Ureter (tissue), 1 donor: ENCODE measurements at places on chromosomes 13 and 19. TPM values are rescaled to one million over a fixed set of nuclear protein-coding genes. Genes with fewer than 3 reads are reported as not detected.
A peak's percentile ranks its signal among the peaks of the same experiment; 100 is the strongest.

GRCh38 chr13:76837801-76838200, 48.4 kb downstream of the KCTD12 start:
- DNase-seq: no peak

DNA sequence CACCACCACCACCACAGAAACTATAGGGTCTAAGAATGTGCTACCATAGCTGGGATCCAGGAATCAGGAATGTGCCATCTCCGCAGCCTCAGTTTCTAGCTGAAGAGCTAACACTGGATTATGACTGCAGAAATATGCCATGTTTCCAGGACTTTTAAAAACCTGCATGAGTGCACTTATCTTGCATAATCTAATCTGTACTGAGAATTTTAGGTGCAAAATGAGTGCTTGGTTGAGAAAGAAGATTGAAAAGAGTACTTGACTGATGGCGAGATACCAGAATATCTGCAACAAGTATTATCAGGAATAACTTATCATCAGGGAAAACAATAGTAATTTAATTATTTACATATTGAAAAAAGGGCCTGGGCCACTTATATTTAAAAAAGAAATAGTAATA, 97.2 kb upstream of the FAM216B start:
- no peak for DNase-seq

DNA sequence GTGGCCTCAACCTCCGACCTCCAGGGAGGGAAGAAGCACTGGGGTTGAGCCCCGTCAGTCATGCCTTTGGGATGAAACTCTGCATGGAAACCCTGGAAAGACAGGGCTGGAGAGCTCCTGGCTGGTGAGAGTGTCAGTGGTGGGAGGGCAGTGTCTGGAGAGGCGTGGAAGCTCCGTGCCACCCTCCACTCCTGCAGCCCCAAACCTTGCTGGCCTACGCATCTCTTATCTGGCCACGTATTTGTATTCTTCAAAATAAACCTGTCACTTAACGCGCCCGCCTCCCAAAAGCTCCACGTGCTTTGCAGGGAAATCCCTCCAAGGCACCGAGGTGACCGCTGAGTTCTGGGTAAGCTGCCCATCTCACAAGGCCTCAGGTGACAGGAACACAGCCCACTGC, 84.3 kb downstream of the TEX29 start:
- DNase-seq: no peak

- no peak for DNase-seq
Measured at GRCh38 chr13:52862358-52863206, 14.1 kb upstream of the PCDH8 start.

GRCh38 chr13:43156916-43157315, 133.5 kb downstream of the DNAJC15 start:
- DNase-seq: no peak

- DNase-seq: no peak
Measured at GRCh38 chr13:97631158-97631557, 197.2 kb downstream of the RAP2A start.

DNA sequence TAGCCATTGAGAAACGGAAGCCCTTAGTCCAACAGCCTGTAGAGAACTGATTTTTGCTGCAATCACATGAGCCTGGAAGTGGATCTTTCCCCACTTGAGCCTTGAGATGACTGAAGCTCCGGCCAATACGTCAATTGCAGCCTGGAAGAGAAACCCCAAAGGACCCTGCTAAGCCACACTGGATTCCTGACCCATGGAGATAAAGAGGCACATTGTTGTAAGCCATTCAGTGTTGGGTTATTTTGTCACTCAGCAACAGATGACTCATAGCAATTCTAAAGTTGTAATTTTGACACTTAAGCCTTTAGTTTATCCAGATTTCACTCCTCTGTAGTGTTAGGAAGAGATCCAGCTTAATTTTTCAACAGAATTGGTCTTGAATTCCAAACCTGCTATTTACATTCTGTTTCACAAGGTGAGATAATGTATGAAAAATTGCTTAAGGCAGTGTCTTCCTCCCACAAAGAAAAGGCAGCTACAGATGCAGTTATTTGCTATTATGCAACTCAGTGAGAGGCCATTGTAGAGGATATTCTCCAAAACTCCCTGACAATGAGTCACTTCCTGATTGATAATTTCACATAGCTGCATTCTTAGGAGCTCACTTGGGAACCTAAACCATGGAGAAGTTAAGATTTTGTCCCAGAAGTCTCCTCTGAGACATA, 59.4 kb upstream of the TSHZ3 start:
- no peak for DNase-seq

- DNase-seq: peak; percentile 74
Measured at GRCh38 chr19:55071129-55071502, 4.6 kb upstream of the EPS8L1 start.

- no peak for DNase-seq
Measured at GRCh38 chr13:99469041-99469440, 32.2 kb upstream of the TM9SF2 start.

DNA sequence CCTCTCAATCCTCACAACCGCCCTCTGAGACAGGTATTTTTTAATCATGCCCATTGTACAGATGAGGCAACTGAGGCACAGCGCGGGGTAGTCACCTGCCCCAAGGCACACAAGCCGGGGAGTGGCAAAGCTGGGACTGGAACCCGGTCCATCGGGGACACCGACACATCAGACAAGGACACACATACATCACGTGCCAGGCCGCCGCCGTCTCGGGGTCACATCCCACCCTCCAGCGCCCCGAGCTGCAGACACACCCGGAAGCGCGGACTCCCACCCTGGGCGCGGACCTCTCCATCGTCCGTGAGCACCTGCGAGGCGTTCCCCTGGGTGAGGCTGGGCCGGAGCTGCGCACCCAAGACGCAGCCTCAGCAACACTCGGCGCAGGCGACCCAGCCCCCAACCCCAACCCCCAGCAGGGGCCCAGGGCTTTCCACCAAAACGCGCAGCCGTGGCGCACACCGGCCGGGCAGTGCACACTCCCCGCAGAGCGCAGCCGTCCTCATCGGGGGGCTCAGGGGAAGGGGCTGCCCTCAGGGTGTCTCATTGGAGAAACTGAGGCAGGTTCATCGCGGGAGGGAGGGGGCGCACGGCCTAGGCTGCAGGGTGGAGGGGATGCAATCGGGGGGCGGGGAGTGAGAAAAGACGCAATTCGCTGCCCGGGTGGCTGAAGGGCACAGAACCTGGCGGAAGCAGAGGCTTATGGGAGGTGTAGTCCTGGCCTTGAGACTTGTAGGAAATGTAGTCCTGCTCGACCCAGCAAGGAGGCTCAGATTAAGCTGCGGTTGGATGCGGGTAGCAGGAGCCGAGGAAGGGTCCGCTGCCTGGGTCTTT, 1.9 kb upstream of the LMTK3 start:
- DNase-seq: peak; percentile 72

- no peak for DNase-seq
Measured at GRCh38 chr13:101930331-101930730, 471.5 kb downstream of the FGF14 start.

DNA sequence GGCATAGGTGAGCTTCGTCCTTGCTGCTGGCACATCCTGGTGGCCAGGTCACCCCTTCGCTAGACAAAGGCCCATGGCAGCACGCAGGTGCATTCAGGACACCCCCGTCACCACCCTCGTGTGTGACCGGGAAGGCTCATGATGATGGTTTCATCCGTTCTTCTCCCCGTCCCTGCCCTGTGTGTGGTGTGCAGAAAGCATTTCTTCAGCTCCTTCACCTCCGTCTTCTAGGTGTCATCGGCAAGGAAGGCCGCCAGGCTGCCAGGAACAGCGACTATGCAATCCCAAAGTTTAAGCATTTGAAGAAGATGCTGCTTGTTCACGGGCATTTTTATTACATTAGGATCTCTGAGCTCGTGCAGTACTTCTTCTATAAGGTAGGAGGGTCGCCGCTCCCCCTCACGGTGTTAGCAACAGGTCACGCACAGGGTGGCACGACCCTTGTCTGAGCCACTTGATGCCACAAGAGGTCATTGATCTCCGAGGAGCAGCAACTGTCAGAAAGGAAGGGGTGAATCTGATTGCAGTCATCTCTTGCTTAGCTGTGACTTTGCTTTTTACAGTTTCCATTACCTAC, 111.0 kb upstream of the MCF2L start:
- DNase-seq: no peak

GRCh38 chr13:96992633-96993032, 1.6 kb downstream of the OXGR1 start:
- DNase-seq: no peak

GRCh38 chr19:3142292-3142670, 6.4 kb downstream of the GNA15 start:
- DNase-seq: no peak

- no peak for DNase-seq
Measured at GRCh38 chr13:93411186-93411680, 184.6 kb downstream of the GPC6 start.

GRCh38 chr13:41960211-41960636, 685 bp downstream of the VWA8 start:
- no peak for DNase-seq

DNA sequence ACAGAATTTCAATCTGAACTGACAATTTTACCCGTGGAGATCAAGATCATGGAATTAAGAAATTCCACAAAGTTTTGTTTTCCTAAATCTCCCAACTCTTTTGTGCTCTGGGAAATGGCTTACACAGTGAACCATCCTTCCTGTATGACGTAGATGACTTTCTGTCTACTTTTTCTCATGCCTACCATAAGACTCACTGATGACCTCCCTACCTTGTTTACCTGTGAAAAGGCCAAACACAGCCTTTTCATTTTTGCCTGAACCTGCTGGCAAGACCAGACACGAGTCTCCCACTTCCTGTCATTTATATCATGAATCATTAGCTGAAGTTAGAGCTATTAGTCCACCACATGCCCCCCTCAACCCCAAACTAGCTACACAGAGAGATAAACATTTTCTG, 4.6 kb upstream of the KBTBD6 start:
- no peak for DNase-seq

DNA sequence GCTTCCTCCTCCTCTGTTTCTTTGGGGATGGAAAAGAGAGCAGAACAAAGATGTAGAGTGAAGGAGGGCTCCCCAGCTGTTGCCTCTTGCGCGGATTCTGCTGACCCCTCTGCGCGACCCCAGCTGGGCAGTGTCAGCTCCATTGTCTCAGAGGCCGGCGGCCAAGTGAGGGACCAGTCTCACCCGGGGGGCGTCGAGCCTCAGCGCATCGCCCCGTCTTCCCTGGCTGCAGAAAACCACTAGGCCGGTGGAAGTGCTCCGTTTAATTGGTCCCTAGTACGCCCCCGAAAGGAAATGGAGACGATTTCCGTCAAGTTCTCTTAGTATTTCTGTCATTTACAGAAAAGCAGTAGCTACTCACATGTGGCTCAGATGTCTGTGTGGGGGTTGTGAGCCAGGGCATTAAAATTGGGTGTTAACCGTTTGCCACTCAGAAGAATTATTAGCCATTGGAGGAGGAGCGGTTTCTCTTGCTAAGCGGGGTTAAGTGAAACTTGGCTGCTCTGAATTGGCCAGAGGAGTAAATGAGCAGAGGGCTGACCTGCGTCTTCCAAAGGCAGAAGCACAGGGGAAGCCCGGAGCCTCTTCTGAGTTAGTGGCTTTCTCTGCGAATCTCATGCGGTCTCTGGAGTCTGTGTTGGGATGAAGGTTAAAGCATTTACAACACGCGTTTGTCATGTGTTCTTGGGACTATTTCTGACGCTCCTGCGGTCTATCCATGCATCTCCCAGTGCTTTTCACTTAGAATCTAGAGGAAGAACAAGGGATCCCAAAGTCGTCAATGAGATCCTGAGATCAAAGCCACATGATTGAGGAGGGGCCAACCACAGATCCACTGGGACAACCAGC, 132.8 kb upstream of the MYO16 start:
- DNase-seq: no peak

DNA sequence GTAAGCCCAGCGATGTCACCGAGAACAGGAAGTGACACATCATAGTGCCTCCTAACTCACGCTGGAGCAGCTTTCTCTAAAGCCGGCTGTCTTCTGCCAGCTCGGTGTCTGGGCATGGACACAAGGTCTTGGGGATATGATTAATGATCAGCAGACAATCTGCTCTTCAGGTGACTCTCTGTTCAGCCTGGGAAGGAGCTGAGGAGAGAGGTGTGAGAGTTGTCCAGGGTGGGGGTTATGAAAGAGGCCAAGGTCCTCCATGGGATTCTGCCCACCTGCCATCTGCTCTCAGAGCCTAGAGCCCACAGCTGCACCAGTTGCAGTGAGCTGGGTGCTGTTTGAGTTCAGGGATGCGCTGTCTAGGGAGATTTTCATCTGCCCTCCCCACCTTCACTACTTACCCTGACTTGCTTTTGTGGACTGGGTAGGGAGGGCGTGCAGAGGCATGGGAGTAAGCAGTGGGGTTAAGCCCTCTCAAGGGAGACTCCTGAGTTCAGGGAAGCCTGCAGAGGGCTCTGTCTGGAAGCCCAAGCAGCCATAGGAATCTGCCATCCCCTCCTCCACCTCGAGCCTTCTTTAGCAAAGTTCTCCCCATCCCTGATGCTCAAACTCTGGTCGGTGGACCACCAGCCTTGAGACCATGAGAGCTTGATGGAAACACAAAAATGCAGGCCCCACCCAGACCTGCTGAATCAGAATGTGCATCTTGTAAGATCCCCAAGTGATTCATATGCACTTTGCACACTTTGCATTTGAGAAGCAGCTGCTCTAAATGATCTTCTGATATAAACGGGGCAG, 539.7 kb downstream of the RFC3 start:
- no peak for DNase-seq

GRCh38 chr13:98677398-98677797, 75.1 kb downstream of the SLC15A1 start:
- no peak for DNase-seq

DNA sequence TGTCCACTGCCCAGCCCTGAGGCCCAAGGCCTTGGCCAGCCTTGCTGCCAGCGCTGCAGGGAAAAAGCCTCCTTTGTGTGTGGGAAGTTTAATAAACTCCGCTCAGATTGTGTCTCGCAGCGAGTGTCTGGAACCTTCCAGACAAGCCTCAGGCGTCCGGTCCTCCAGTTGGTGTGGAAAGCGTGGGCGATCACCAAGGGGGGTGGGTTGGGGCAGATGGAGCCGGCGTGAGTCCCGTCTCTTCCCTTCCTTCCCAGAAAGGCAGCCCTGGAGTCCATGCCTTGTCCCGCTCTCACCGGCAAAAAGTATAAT, 4.6 kb downstream of the STK11 start:
- no peak for DNase-seq

DNA sequence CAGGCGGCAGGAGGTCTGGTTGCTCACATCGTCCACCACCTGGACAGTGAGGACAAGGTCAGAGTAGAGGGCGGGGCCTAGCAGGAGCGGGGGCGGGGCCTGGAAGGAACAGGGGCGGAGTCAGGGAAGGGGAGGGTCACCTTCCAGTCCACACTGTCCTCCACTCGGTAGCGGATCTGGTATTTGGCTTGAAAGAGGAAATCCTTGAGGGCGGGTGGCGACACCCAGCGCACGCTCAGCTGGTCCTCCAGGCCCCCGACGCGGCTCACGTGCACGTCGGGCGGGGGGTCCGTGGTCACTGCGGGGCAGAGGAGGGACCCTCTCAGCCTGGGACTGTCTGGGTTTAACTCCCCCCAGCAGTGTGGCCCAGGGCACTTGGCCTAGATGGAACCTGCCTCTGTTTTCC, 8.2 kb downstream of the REX1BD start:
- no peak for DNase-seq

Gene LIN7B
- 10.4 TPM for total RNA-seq

Gene CYSLTR2
- total RNA-seq: 0.23 TPM

Gene ADGRE3
- not detected for total RNA-seq

Gene RNF113B
- not detected for total RNA-seq

Gene GNA15
- total RNA-seq: 28.5 TPM

Gene KLK12
- total RNA-seq: not detected

Gene CCDC122
- total RNA-seq: 22.3 TPM

Gene IQCN
- 5.9 TPM for total RNA-seq

Gene FAM174C
- total RNA-seq: 47.5 TPM
